ENCODE measurements at places on chromosomes 3 and 15.

DNA sequence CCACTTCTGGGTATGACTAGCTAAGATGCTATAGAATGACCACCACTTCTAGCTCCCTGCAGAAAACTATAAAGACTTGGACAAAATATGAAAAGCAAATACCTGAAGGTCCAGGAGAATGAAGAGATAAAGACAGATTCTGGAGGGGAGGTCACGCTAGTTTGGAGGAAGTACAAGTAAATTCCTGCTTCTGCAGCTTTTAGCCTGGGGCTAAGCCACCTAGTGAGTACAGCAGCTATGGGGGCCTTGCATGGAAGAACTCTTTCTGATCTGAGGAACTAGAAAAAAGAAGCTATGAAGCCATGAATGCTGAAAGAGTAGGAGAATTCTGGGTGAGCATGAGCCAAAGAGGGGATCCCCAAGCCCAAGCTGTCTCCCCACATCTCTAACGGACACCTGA lies 29.8 kb downstream of the NRG4 start:
- no peak for DNase-seq

- DNase-seq, result no peak
Measured at GRCh38 chr15:100334905-100335304, 6.9 kb downstream of the ADAMTS17 start.

GRCh38 chr3:16848007-16848406 lies 36.7 kb upstream of the PLCL2 start:
- DNase-seq, result no peak

DNA sequence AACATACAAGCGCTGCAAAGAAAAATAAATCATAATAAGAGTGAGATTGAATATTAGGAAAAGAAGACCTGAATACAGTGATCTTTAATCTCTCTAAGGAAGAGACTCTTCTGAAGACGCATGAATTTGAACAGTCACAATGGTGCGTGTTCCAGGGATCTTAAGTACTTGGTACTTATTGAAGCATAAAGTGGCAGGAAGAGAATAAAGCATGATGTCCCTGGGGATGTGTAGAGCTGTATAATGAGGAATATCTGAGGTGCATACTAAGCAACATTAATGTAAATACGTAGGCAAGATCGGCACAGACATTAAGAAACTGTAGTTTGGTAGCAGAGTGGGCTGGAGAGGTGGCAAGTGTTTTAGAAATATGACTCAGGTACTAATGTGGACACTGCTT lies 246.2 kb upstream of the MCTP2 start:
- no peak for DNase-seq

- peak; percentile 98 for DNase-seq
Measured at GRCh38 chr3:190533511-190534281, 19.8 kb downstream of the IL1RAP start.

DNA sequence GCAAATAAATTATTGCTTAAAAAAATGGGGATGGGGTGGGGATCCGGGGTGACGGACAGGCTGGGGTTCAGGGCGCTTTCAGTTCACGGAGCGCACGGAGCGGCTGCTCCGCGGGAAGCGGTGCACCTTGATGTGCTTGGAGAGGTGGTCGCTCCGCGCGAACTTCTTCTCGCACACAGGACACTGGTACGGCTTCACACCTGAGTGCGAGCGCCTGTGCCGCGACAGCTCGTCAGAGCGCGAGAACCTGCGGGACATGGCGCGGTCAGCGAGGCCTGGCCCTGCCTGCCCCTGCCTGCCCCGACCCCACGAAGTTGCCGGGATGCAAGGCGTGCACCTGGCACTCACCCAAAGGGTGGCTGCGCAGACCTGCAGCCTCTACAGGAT lies 13.6 kb downstream of the KLF15 start:
- DNase-seq, result no peak

DNA sequence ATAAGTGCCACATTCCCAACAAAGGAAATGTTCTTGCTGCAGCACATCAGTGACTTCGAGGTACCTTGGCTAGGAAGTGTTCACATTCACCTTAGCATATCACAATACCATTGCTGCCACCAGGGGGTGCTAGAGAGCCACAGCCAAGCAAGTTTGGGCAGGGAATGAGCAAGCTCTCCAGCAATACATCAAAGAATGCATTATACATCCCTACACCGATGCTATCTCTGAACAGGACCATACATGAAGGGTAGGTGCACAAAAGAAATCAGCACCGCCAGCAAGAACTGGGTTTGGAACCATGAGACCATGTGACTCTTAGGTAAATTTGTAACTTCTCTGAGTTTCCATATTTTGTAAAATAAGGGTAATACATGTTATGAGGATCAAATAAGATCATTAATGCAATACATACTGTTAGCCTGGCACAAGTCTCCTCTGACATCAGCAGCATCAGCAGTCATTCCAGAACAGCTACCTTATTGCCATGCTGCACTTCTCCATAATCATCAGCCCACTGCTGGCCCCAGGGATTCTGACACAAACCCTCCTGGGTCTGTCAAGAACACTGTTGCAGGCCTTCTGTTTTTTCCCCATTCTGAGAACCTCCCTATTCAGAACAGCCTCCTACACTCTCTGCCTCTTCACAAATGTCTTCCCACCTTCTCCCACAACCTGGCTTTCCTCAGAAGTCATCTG lies 37.5 kb downstream of the RYK start:
- peak; percentile 73 for DNase-seq

DNA sequence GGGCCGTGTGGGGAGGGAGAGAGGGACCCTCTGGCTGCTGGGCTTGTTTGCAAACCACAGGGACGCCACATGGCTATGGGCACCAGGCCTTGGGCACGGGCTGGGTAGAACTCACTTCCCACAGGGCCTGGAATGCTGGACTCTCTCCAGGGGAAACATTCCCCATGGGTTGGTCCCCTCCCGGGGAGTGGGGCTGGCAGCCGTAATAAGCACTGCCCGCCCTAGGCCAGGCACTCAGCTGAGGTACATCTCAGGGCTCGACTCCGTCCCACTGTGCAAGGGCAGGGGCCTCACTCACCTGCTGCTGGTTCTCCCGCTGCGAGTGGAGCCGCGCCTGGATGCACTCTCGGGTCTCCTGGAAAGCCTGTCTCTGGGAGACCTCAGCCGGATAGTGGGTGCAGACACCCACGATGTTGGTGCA lies 96.7 kb downstream of the ADCY5 start:
- no peak for DNase-seq

DNA sequence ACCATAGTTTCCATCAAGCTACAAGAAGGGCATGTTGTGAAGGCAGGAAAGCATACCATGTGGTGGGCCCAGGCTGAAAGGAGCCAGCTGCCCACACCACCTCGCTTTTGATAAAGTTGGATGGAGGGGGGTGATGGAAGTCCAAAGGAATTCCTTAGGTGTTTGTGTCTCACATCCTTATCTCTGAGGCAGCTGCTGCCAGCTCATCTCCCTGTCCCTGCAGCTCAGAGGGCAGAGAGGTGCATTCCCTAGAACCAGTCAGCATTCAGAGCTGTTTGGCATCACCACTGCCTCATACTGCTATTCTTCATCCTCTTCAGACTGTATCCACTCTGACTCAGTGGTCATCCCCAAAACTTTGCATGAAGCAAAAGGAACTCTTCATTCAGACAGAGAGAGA lies 141.5 kb upstream of the BFSP2 start:
- DNase-seq, result peak; percentile 64

DNA sequence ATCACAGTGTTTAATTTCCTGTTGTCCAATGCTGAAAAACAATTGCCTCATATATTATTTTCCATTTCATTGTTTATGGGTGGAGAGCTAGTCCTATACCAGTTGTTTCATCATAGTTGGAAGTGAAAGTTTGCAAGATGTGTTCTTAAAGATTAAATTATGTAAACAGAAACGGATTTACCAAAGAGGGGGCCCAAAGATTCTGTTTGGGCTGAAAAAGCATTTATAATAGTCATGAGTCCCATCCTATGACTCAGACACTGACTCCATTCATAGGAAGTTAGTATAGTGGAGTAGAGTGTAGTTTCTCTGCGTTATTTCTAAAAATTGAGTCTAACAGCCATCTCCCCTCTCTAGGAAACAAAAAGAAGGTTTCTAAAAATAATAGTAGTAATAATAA lies 24.3 kb downstream of the NFKBIZ start:
- DNase-seq, result no peak

DNA sequence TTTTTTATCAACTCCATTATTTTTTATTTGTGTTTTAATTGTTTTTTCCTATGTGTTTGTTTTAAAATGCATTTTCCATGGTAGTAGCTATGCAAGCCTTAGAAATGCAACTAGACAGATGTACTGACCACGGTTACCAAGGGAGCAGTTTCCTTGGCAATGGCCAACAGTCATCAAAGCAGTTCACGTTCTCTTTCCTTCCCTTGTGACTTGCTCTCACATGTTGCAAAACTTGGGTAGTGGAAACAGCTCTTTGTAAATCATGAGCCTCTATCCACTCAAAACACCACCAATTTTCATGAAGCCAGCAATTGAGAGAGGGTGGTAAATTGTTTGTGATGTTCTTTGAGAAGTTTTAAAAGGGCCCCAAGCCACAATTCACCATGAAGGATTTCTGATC lies 499.4 kb upstream of the MDFIC2 start:
- peak; percentile 80 for DNase-seq

- no peak for DNase-seq
Measured at GRCh38 chr3:37504583-37505357, 330.4 kb upstream of the LRRFIP2 start.

Measured in foreskin keratinocyte (primary cell).